ENCODE measurements at places on chromosomes 2 and 18.

- DNase-seq: no peak
Observed at GRCh38 chr2:111694700-111695101, 189.3 kb downstream of the ANAPC1 start.

- no peak for DNase-seq
Observed at GRCh38 chr18:7974200-7974874, 407.2 kb downstream of the PTPRM start.

GRCh38 chr2:127525691-127526131 is 578 bp downstream of the IWS1 start:
- DNase-seq: no peak

GRCh38 chr2:109623297-109623696 is 9.1 kb downstream of the SOWAHC start:
- DNase-seq: no peak

- DNase-seq: no peak
Observed at GRCh38 chr2:220002699-220003098, 375.3 kb downstream of the SLC4A3 start.

- no peak for DNase-seq
Observed at GRCh38 chr2:45706033-45706432, 54.6 kb downstream of the PRKCE start.

Data from activated gamma-delta T cell treated with Interleukin-2 at 50 U/mL for 16 hours (primary cell).